AG04450 (cell line): ENCODE measurements at places on chromosomes 11 and 22.

DNA sequence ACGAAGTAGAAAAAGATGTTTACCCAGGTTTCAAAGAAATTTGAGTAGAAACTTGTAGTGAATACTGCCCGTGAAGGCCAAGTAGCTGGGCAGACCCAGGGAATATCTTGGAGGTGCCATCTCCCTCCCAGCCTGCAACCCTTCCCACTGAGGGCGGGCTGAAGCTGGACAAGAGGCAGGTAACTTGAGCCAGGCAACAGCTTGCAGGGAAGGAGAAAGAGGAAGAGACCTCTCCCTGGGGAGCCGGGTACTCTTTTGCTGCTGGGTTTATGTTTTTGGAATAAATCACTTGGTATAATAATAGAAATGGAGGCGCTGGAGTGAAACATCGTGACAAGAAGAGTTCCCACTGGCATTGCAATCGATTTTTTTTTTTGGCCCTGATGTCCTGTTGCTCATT, 49.4 kb upstream of the JAM3 start:
- no peak for DNase-seq

GRCh38 chr11:13368041-13368446, 90.5 kb downstream of the BMAL1 start:
- no peak for DNase-seq

- no peak for DNase-seq
These were observed 19.1 kb downstream of the SPECC1L start for GRCh38 chr22:24289741-24290163.

GRCh38 chr11:74449369-74449931, 17.9 kb downstream of the KCNE3 start:
- DNase-seq, result peak; percentile 55

DNA sequence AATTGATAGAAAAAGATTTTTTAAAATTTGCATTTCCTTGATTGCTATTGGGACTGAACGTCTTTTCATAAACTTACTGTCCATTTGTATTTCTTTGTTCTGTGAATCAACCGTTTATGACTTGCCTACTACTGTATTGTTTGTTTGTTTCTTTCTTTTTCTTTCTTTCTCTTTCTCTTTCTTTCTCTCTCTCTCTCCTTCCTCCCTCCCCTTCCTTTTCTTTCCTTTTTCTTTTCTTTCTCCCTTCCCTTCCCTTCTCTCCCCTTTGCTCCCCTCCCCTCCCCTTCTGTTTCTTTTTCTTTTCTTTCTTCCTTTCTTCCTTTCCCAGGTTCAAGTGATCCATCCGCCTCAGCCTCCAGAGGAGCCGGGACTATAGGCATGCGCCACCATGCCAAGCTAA, 46.9 kb downstream of the NF2 start:
- DNase-seq, result no peak

- DNase-seq, result no peak
These were observed 77.1 kb upstream of the CCDC90B start for GRCh38 chr11:83363312-83363711.

GRCh38 chr11:5992604-5993251, 5.9 kb upstream of the OR52L1 start:
- no peak for DNase-seq
